ENCODE measurements at places on chromosomes 4 and X. TPM values are rescaled to one million over a fixed set of nuclear protein-coding genes. Genes with fewer than 3 reads are reported as not detected.

DNA sequence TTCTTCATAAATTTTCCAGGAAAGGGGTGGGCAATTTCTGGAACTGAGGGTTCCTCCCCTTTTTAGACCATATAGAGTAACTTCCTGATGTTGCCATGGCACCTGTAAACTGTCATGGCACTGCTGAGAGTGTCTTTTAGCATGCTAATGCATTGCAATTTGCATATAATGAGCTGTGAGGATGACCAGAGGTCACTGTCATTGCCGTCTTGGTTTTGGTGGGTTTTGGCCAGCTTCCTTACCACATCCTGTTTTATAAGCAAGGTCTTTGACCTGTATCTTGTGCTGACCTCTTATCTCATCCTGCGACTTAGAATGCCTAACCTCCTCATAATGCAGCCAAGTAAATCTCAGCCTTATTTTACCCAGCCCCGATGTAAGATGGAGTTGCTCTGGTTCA lies 577.8 kb downstream of the NLGN4X start:
- no peak for ATAC-seq

Gene CCDC149
- 34.3 TPM for total RNA-seq

DNA sequence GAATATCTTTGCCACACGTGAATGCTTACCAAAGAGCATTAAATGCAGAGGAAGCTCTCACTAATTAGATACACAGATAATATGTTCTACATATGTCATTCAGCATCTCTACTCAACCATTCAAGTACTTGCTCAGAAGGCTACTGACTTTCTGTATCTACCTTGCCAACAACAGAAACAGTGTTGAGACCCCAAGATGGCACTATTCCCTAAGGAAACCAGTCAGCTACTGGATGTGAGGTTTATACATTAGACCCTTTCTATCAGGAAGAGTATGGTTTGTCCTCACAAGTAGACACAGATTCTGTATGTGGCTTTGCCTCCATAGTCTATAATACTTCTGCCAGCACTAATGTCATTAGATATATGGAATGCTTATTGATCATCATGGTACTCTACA lies 443.9 kb upstream of the INTU start:
- no peak for ATAC-seq

Gene PABPC1L2A
- total RNA-seq, result not detected

Gene IGSF1
- total RNA-seq, result 2.4 TPM

Gene REELD1
- not detected for total RNA-seq

Gene PAGE5
- total RNA-seq, result not detected

Gene TACR3
- not detected for total RNA-seq

All from gastroesophageal sphincter (tissue), 4 donors.